ENCODE measurements at places on chromosomes 16 and 17.

- DNase-seq: no peak
Measured at GRCh38 chr16:78170494-78170933, 71.1 kb downstream of the WWOX start.

- no peak for DNase-seq
Measured at GRCh38 chr16:1509307-1510221, 16.4 kb downstream of the TELO2 start.

GRCh38 chr16:71669926-71670536, 44.0 kb downstream of the MARVELD3 start:
- peak; percentile 13 for DNase-seq

- no peak for DNase-seq
Measured at GRCh38 chr17:41602524-41602923, 10.0 kb downstream of the KRT16 start.

- DNase-seq: no peak
Measured at GRCh38 chr16:20673071-20673806, 24.2 kb downstream of the ACSM1 start.

- DNase-seq: no peak
Measured at GRCh38 chr17:20026960-20027359, 17.8 kb downstream of the SPECC1 start.

- no peak for DNase-seq
Measured at GRCh38 chr16:85370881-85371651, 242.1 kb upstream of the GSE1 start.

DNA sequence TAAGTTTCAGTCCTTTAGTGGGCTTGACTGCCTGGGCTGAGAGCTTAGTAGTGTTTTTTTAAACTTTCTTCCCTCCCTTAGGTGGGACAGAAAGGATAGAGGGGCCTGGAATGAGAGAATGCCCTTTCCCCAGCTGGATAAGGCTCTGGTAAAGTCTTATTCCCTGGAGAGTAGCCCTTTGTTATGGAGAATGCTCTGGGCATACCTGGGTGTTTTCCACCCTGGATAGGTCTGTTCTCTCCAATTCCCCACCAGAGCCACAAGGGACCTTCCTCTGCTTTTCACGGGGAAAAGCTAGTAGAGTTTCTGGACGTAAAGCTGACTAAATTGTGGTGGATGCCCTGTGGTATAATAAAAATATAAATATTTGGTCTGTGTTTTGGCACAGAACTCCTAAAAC, 164.1 kb downstream of the HS3ST4 start:
- no peak for DNase-seq

GRCh38 chr17:57783338-57783742, 38.2 kb upstream of the CCDC182 start:
- DNase-seq: peak; percentile 66

DNA sequence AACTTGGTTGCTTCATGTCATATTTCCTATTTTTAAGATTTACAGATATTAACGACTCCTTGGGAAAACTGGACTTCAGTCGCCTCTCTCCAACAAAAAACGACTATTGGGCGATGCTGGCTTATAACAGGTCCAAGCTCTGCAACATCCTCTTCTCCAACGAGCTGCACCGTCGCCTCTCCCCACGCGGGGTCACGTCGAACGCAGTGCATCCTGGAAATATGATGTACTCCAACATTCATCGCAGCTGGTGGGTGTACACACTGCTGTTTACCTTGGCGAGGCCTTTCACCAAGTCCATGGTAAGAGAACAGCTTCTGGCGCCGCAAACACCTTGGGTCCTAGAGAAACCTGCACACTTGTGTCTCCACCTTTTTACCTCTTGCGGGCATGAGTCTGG, 333.0 kb downstream of the WWOX start:
- no peak for DNase-seq
